ENCODE measurements at places on chromosomes 6 and 20.

DNA sequence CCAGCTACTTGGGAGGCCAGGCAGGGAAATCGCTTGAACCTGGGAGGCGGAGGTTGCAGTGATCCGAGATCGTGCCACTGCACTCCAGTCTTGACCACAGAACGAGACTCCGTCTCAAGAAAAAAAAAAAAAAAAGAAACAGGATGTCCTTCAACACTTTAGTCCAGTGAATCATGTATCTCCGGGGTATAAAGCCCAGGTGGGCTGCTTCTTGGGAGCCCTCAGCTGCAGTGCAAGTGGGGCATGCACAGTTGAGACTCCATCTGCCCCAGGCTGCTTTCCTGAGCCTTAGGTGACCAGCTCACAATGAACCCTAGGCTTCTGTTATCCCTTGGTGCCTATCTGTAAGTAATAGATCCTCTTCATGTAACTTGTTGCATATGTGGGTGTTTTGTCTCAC is 187.1 kb upstream of the RNF24 start:
- DNase-seq: no peak

GRCh38 chr20:10064611-10065010 is 29.8 kb downstream of the ANKEF1 start:
- DNase-seq: no peak

DNA sequence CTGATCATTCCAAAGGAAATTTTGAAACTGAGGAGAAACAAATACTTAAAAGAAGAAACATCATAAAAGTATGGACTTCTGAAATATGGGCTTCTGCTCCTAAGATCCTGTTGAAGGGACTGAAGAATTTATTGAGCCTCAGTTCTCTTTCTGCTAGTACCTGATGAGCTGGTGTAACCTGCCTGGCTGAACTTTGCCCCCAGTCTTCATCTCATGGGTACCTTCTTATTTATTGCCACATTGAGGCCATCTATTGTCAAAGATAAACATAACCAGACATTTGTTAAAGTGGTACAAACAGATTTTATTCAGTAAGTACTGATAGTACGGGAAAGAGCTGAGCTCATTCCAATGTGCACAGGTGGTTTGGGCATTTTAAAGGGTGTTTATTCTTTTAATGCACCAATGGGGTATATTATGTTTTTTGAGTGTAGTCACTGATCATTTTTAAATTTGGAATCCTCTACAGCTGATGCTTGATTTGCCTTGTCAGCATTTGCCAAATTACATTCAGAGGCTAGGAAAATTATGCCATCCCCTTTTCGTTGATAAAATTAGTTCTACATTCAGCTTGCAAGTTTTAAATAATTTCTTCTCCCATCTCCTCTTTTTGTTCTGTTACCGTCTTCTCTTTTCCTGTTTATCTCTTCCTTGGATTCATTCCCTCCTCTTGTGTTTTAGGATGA is 118.2 kb downstream of the PRIM2 start:
- DNase-seq: no peak

DNA sequence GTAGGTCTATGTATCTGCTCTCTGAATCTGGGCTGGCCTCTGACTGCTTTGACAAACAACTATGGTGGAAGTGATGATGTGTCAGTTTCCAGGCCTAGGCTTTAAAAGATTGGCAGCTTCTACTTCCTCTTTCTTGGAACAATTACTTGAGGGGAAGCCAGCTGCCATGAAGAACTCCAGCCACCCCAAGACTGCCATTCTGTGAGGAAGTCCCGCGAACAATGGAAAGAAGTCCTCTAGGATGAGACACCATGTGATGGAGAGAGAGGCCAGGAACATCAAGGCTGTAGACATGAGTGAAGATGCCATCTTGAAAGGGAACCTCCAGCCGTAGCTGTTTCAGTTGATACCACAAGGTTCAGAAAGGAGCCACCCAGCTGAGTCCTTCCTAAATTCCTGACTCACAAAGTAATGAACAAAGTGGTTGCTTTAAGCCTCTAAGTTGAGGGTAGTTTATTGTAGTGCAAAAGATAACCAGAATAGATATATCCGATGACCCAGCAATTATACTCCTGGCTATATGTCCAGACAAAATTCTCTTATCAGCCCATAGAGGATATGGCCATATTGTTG is 15.3 kb upstream of the TCF15 start:
- no peak for DNase-seq

DNA sequence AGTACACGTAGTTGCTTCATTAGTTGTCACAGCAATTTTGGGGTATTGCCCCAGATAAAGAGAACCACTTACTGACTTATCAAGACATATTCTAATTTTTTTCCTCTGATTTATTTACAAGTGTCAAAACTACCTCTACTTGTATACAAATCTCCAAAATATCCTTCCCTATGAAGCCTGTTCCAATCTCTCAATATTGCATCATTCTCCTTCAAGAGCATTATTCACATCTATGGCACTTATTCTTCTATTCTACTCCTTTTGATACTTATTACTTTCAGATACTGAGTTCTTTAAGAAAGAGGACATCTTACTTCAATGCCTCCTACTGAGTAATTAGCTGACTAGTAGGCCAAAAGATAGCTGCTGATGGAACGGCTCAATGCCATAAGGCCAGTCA is 105.2 kb downstream of the SMLR1 start:
- no peak for DNase-seq

- no peak for DNase-seq
Observed at GRCh38 chr6:161105408-161105807, 113.8 kb downstream of the MAP3K4 start.

- no peak for DNase-seq
Observed at GRCh38 chr6:154909821-154910220, 85.3 kb upstream of the TIAM2 start.

DNA sequence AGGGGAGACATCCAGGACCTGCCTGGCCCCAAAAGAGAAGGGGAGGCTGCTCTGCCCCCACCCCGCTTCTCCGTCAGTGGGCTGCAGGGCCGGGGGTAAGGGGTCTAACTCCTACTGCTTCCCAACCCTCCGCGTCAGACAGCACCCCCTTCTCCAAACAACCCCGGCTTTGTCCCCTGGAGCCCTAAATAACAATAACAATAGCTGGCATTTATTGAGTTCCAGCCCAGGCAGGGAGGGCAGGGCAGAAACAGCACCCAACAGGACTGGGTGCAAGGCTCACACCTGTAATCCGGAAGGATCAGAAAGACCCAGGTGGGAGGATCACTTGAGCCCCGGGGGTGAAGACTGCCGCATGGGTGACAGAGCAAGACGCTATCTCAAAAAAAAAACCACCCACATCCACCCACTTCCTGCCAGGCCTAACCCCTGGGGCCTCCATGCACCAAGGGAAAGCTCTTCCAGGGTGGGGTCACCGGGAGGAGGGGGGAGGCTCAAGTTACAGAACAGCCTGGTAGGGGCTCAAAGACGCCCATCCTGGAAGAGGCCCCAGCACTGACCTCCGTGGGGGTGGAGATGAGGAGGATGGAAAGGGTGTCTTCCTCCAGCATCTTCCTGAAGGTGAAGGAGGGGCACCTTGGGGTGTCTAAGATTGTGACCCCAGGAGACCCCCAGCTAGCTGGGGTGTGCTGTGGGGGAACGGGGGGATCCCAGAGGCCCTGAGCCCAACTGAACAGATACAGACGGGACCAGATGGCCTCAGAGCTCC is 1.3 kb upstream of the FNDC11 start:
- no peak for DNase-seq

- no peak for DNase-seq
Observed at GRCh38 chr6:169930799-169931198, 179.4 kb downstream of the ERMARD start.

DNA sequence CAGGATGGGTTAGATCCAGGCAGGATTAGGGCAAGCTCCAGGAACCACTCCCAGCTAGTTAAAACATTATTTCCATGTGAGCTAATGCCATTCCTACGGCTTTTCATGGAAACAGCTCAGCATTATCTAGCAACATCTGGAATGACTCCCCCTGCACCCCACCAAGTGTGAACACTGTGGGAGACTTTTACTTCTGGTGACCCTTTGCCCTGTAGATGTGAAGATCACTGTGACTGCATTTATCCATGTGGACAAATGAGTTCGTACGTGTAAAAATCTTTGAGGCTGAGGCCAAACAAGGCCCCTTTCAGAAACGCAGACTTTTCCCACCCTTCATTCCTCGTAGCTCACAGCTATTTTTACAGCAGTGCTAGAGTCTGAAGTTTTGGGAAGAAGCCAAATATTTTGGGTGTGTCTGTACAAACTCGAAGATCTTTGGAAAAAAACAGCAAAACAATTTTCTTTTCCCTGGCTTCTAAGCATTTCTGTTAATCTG is 221.8 kb upstream of the SOX4 start:
- no peak for DNase-seq

- no peak for DNase-seq
Observed at GRCh38 chr6:6659600-6660327, 71.2 kb downstream of the LY86 start.

GRCh38 chr20:33079259-33079658 is at the start of gene BPIFB4:
Gene BPIFB4, plus strand, starts transcription at chr20:33079643. Its CDS starts 1,884 bp downstream, at chr20:33081527.
- no peak for DNase-seq

DNA sequence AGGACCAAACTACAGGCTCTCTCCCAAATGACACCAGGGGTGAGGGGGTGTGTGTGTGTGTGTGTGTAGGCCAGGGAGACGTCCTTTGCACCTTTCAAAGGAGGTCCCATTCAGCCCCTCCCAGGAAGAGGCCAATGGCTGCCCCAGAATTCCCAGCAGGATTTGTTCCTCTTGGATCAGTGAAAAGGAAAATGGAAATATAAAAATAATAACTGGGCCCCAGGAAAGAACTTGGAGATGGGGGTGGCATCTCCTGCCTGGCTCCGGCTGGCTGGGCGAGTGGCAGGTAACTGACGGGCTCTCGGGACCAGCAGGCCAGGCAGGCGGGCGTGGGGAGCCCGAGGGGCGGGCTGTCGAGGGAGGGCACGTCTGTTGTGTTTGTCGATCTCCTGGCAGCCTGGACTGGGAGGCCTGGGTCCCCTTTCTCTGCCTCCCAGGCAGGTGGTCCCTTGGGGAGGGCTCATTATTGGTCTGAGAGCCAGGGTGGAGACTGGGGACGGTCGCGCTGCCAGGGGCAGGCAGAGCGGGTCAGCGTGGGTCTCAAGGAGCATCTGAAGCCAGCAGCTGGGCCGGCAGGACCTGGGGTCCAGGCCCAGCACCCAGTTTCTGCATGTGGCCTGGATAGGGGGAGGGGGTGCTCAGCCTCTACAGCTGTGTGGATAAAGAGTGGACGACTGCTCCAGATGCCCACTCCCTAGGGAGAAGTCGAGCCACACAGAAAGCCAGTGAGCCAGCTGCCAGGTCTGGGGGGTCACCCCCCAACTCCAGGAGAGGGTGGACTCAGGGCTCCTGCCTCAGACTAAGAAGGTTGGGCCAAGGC is 3.1 kb downstream of the NOL4L start:
- no peak for DNase-seq

GRCh38 chr6:36780442-36781177 is 58.6 kb downstream of the CPNE5 start:
- no peak for DNase-seq

GRCh38 chr20:5730131-5730530 is 20.1 kb upstream of the SHLD1 start:
- DNase-seq: no peak

DNA sequence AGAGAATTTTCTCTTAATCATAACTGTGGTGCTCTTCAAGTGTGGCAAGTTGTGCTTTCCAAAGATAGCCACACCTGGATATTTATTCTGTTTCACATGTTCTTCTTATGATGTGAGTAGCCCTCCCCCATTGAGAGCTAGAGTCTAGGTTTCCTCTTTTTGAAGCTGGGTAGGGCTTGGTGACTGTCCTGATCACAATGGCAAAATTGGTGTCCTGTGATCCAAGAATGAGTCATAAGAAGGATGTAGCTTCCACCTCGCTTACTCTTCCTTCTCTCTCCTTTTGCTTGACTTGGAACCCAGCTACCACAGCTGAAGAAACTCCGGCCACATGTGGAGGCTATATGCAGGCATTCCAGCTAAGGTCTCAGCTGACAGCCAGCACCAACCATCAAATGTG is 7.4 kb upstream of the IGF2R start:
- DNase-seq: no peak

DNA sequence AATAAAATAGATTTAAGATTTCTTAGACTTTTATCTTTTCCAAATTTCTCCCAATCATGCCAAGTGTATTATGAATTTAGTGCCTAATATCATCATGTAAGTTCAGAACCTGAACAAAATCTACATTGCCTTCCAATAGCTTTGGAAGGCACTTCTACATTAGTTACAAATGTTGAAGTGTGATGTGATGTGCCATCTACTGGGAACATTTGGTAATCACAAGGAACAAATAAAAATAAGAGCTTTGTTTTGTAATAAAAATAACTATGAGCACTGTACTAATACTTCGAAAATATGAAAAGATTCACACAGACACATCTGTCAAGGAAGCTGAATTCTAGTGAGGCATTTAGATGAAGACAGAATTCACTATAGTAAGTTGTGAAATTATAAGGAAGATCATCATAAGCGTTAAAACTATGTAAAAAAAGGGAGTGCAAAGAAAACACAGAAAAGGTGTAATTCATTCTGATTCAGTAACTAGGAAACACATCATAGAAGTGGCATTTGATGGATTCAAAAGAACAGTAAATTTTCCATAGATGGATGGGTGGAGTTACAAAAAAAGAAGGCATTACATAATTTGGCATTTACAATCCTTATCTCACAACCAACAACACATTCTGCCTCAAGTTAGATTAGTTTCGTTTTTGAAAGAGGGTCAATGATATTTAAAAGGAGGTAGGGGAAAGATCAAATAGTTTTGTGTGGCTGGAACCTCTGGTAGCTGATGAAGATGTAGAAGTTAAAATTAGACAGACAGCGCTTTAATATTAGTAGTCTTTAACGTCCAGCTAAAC is 161.0 kb downstream of the ASCC3 start:
- DNase-seq: no peak

DNA sequence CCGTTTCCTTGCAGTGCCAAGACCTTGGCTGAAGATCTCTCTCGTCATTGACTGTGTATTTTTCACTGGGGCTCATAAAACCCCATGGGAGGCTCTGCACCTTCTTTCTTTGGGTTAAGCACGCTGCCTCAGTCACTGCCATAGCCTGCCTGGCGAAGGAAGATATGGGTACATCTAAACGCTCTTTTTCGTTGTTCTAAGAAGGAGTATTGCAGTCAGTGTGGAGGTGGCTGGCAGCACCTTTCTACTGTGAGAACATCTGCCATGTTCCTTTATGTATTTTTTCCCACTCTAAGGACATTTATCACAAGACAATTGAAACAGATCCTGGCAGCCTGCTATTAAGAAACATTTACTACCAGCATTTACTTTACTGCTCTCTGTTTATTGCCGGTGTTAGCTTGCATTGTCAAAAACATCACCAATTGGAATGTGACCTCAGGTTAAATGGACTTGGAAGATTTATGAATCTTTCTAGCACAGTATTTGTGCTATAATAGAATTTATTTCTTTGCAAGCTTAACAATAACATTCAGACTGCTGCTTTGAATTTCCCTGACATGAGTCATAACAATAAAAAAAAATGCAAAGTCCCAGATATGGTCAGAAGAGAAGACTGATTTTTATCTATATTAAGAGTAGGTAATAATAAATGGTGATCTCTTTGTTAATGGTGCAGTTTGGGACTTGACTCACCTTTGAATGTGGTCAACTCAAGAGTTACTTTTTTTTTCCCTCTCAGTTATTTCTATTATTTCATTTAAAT is 62.2 kb upstream of the CLDN20 start:
- no peak for DNase-seq

All from GM12892 (cell line).